ENCODE measurements at places on chromosomes 2 and 18.

GRCh38 chr2:133085646-133086045, 415.6 kb upstream of the LYPD1 start:
- no peak for DNase-seq

DNA sequence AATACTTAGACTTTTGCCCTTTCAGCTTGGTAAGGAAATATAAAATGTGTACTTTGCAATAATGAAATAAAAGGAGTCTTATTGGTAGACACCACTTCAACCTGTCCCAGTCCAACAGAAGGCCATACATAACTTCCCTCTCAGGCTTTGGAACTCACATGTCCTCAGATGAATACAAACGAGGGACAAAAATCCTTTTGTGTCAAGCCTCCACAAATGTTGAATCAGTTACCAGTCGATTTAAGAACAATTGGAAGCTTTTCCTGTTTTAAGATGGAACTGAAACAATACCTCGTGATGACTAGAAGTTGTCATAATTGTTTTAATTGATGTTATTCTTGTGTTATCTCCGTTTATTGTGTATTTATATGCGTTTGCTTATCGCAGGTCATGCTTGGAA, 385.1 kb upstream of the POU3F3 start:
- no peak for DNase-seq

- DNase-seq: no peak
Measured at GRCh38 chr2:65974067-65974723, 460.7 kb upstream of the MEIS1 start.

DNA sequence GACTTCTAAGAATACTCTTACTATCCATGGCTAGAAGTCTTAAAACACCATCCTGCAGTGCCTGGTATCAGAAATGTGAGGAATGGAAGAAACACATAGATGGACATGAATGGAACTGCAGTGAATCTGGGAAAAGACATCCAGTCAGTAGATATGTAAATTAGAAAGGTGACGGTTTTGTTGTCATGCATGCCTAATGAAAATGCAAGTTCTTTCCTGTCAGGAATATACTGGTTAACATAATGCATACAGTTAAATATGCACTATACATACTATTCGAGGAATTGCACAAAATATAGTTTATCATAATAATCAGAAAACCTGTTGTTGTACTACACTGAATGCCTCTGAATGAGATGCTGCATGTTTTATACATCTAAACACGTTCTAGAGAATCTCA, 190.6 kb upstream of the ITGA4 start:
- DNase-seq: no peak

DNA sequence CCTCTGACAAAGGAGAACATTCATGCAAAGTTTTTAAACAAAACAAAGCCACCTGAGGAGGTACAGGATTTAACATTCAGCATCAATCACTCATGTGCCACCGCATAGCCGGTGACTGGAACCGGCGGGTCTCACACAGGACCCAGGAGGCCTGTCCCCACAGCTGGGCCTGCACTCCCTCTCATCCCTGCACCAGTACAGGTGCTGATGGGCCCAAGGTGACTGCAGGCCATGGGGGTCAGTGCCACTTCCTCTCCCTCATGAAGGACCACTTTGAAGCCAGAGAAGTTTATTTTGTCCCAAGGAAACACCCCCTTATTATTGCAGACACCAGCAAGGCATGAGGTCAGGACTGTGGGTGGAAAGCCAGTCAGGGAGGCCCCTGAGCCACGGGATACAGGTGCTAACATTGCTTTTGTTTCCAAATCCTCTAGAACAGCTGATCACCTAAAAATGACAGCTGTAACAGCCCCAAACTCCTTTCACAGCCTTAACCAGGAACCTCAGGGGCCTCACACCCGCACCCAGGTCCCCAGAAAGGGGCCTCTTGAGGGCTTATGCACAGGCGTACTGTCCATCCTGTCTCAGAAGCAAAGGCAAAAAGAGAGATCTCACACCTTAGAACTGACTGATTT, 14.0 kb downstream of the PARD6G start:
- DNase-seq: no peak

DNA sequence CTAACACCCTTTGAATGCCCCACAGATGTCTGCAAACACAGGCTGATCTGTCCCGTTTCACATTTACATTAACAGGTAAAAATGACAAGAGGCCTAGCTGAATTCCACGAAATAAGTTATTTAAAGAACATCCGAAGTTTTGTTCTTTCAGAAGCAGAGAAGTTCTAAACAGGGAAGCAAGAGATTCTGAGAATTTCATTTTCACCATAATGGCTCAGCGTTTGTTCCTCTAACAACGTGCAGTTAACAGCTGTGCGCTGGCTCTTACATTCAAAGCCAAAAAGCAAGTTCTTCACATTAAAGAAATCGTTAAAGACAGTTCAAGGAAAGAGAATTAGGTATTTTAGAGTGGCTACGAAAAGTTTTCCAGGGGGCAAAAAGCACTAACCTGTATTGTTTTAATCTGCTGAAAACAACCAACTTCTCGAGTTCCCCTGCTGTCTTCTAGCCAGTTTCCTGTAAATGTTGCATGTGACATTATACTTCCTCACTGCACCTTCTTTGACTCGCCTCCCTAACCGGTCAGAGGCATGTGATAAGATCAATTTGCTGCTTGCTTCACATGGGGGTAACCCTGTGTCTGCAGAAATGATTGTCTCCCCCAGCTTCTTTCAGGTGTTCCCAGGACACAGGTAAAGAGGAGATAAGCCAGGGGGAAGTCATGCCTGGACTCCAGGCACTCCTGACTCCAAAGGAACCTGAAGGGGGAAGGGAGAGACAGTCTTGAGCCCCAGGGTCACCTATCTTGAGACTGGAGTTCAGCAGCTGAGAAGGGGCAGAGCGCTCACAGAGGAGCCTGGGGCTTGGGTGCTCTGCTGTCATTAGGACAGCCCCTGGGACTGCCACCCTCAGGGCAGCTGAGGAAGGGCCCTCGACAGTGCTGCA, 36.8 kb upstream of the WIPF1 start:
- no peak for DNase-seq

GRCh38 chr2:8980096-8980495, 23.4 kb downstream of the MBOAT2 start:
- DNase-seq: no peak

- DNase-seq: peak; percentile 54
Measured at GRCh38 chr2:134739879-134740301, 21.1 kb upstream of the TMEM163 start.

DNA sequence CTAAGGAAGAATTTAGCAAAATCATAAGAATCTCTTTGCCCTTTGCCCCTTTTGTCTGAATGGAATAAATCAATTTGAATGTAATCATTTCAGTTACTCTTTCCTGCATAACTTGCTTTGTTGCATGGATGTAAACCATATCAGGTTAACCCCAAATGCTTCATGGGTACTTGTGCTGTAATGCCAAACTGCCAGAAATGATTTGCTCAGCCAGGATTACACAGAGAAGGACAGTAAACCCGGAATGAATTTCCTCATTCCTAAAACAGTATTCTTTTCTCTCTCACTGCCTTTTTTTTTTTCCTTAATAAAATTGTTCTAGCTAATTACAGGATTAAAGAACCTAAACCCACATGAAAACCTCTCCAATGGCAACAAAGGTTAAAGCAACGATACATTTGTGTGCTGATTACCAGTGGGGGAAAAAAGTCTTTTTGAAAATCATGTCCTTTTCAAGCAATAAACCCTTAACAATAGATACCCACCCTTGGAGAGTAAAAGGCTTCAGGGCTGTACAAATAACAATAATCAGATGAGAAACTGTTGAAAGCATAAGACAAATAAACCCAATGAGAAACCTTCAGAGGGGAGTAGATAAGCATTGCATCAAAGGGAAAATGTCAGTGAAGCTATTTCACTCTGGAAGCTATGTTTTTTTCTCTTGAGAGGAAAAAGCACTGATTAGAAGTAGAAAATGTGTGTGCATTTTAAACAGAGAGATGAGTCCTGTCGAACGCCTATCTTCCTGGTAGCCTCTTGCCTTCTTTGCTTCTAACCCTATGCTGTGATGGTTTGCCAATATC, 275.3 kb downstream of the CDH2 start:
- DNase-seq: no peak

DNA sequence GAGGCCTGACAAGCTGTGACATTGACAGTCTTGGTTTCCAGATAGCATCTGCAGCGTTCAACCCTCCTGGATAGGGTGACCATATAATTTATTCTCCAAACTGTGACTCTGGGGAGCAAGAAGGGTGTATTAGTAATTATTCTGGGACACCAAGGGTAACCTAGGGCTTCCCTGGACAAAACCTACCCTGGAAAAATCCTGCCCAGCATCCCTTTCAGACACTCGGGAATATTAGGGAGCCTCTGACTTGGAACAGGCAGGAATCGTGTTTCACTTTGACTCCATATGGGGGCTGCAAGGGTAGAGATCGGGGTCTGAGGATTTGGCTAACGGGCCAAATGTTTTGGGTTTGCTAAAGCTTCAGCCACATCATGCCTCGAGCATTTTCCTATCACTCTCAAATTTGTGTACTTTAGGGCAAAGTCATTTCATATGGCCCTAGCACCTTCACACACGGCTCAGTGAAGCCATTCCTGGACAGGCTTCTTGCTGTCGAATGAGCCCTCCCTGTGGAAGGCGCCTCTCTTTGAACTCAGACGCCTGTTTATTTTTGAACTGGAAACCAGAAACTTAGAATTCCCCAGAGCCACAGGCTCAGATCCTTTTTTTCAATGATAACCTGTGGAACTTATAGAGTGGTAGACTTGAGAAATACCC, 129.9 kb downstream of the DDX1 start:
- no peak for DNase-seq

DNA sequence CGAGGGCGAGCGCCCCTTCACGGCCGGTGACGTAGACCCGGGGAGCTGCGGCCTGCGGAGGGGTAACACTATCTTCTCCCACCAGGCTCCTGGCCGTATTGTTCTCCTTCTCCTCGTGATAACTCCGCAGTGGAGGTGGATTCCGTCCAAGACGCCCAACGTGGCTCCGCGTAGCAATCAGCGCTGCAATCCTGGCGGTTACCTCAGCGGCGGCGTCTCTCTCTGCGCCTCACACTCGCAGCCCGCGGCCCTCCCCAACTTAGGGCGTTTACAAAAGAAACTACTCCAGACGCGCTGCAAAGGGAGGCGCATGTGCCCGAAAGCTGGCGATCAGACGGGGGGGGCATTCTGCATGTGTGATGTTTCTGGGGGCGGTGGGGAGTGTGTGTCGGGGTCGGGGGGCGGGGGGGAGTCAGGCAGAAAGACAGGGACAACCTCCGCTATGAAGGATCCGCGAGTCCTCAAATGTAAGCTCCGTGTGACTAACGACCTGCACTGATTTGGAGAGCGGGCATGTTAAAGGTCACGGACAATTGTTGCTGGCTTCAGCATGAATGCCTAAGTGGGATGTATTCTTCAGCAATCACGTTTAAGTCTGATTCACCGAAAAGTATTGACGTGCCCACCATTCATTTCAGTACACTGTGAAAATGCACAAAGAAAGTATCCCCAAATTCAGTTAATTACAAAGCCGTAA, 1.3 kb upstream of the ZNF516 start:
- no peak for DNase-seq
